ENCODE measurements at places on chromosomes 5 and 9.

DNA sequence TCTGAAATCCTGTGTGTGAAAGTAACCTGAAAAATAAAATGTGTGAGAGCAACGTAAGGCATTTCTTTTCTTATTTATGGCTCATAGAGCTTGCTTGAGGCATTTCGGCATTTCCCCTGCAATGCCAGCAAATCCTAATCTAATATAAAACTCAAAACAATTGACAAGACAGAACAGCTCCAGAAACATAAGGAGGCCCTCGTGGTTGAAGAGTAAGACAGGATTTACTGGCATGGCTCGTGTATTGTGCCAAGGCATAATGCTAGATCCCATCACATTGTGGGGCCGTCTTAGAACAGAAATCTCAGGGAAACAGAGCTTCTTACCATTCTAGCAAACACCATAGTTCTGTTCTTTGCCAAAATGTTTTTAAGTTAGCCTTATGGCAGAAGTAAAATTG is 166.2 kb downstream of the NTRK2 start:
- no peak for DNase-seq

DNA sequence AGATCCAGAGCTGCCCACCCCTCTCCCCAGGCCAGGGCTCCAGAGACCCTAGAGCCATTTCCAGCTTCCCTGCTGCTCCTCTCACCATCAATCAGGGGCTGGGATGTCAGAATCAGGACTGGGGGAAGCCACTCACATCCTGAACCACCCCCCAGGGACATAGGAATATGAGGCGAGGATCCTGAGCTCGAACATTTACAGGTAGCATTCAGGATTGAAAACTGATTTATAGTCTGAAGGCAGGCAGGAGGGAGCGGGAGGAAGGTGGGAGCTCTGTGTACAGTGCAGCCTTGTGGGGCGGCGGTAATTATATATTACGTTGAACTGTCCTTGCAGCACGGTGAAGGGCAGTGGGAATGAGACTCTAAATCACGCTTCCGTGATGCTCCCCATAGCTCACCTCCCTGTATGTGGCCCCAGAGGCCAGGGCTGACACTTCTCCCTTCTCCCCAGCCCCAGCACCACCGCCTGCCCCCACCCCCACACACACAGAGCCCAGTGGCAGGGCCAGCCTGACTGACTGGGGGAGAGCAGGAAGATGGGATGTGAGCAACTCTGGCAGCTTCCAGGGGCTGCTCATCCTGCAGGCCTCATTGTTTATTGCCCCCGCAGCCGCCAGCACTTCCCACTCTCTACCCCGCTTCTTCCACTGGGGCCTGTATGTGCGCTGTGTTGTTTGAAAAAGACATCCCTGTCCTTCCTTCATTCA is 76.0 kb upstream of the HSPA9 start:
- no peak for DNase-seq

GRCh38 chr9:72665421-72665820 is 144.0 kb downstream of the TMC1 start:
- peak; percentile 45 for DNase-seq

- no peak for DNase-seq
These were observed 164.9 kb downstream of the NR3C1 start for GRCh38 chr5:143238620-143239019.

- DNase-seq: no peak
These were observed 6.8 kb upstream of the PAEP start for GRCh38 chr9:135554718-135555117.

DNA sequence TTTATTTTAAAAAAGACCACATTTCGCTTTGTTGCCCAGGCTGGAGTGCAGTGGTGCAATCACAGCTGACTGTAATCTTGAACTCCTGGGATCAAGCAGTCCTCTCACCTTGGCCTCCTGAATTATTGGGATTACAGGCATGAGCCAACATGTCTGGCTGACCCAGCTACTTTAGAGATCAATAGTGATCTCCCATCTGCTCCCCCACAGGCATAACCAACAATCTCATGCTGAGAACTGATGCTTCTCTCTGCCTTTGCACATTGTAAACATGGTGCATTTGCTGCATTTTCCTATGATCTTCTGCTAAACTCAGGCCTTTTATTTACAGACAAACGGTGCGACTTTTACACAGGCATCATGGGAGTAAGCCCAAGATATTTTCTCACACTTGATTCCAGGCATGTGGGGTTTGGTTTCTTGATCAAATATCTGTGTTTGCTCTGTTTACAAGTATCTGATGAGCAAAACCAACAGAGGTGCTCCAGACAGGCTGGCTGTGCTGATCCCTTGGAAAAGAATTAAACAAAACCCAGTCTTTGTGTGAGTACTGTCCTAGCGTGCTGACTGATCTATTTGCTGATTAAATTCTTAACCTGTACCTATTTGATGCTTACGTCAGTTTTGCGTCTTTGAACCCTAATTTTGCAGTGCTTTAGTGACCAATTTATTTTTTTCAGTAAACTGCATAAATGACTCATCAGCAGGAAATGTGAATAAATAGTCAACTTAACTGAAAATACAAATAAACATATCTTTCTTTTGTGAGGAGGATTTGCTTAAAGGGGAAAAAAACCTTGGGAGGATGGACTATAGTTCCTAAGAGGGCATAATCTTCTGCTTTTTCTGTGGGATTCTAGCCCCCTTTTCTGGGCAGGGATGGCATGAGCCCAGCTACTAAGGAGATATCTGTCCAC is 191.7 kb upstream of the NR3C1 start:
- DNase-seq: peak; percentile 46

- no peak for DNase-seq
These were observed 869.6 kb downstream of the MAT2B start for GRCh38 chr5:164375051-164375450.

DNA sequence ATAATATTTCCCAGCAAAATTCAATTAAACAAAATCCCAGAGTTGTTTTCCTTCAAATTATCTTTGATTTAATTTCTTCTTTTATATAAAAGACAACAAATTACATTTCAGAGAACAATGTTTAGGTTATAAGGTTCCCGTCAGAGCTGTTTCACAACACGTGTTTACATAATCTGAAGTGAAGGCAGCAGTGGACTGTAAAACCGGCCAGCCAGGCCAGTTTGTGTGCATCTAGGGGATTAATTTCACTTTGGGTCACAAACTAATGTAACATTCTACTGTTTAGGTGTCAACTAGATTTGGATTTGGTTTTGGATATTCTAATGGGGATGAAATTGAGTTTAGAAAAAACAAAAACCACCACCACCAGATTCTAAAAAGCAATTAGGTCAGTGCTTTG is 86.5 kb upstream of the PLPP1 start:
- no peak for DNase-seq

All from PC-9 (cell line).